ENCODE measurements at places on chromosomes 11 and 22.

- DNase-seq, result no peak
Measured at GRCh38 chr11:111846063-111846462, 25.3 kb downstream of the ALG9 start.

DNA sequence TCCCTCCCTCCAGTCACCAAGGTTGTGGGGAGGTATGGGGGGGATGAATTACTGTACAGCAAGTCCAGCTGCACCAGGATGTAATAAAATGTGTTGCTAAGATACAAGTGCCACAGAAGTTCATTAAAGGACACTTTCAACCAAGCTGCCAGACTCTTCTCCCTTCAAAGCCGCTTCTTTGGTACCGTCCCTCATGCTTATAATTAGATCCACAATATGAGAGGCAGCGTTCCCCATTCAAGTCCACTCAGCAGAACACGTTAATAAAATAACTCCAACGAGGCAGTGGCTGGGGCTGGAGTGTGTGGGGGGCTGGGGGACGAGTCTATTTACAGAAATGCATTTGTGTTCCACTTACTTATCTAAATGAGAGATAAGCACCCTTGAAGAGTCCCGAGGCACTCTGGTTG, 14.7 kb downstream of the PHF21B start:
- no peak for DNase-seq

DNA sequence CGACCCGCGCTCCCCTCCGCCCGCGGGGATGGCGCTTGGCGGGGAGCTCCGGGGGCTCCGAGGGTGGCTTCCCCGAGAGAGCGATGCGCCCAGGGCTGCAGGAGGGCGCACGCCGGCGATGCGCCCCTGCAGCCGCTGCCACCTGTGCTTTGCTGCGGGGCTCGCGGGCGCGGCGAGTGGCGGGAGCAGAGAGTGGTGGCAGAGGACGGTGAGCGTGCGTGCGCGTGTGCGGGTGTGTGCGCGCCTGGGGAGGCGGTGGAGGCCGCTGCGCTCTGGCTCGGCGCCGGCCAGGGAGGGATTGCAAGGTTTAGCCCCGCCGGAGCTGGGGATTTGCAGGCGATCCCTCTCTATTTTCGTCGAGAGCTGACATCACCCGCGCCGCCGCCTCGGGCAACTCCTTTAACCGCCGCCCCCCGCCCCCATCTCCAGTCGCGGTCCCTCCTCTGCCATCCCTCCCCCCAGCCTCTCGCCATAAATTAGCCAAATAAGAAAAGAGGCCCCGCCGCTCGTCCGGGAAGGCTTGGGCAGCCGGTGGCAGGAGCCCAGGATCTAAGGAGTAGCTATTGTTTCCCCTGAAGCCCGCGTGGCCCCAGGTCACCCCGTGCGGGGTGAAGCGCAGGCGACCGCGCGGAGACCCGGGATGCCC, at the start of gene SLC1A2:
Gene SLC1A2, minus strand, starts transcription at position 375 of the 646 bp plus-strand sequence. CDS start 592 bp downstream, outside the sequence.
- DNase-seq, result peak; percentile 45

DNA sequence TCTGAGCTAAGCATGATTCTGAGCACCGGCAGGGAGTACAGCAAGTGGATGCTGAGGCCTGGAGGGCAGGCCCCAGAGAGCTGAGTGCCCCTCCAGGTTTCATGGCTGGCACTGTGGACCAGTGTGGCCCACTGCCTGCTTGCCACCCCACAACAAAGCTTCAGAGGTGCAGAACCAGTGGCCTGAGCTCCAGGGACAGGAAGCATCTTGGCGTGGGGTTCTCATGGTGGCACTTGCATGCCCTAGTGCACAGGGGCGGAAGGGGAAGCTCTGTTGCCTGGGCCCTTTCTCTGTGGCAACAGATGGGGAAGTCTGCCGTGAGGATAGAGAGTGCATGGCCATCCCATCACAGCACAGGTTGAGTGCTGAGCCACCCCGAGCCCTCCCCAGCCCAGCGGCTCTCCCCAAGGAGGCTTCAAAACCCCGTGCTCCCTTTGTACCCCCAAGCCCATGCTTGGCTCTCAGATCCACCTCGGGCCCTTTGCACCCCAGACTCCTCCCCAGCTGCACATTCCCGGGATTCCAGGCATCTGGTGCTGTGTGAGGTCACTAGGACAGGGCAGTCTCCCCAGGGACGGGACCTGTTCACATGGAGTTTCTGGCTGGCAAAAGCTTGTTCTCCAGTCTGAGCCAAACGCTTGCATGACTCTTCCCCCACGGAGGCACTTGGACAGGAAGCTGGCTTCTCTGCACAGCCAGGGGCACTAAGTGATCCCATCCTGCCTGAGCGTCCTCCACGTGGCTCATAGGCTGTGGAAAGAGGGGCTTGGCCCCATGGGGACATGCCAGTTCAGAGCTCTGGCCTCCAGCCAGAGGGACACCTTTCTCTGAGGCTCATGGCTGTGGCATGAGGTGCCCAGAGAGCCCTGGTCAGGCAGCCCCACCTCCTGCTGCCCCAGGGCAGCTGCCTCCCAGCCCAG, 4.2 kb downstream of the SLC25A1 start:
- DNase-seq, result peak; percentile 51

- no peak for DNase-seq
Measured at GRCh38 chr11:1289211-1289935, 20.1 kb downstream of the TOLLIP start.

- no peak for DNase-seq
Measured at GRCh38 chr11:104892723-104893511, 5.3 kb downstream of the CASP12 start.

DNA sequence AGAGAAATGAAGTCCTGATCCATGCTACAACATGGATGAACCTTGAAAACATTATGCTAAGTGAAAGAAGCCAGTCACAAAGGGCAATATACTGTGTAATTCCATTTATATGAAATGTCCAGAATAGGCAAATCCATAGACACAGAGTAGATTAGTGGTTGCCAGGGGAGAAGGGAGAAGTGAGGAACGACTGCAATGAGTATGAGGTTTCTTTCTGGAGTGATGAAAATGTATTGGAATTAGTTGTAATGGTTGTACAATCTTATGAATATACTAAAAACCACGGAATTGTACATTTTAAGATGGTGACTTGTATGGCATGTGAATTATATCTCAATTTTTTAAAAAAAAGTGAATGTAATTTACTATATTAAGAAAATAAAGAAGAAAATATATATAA, 83.1 kb upstream of the GDPD4 start:
- DNase-seq, result no peak

GRCh38 chr11:91164452-91164822, 941.6 kb upstream of the CHORDC1 start:
- no peak for DNase-seq

GRCh38 chr11:118921121-118921928, 4.4 kb downstream of the BCL9L start:
- no peak for DNase-seq

DNA sequence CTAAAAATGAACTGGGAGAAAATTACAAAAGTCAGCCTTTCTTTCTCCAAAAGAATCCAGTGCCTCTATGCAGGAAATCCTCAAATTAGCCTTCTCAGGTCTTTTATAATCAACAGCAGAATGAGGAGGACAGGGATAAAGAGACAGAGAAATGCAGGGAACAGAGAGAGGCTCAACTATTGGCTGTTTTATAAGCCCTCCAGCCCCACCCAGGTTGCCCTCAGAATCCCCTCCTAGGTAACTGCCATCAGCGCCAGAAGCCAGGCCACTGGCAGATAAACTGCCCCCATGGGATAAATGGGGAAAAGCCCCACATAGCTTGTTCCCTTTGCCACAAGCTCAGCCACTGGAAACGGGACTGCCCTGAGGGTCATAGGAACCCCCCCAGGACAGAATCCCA, 10.9 kb upstream of the HMOX1 start:
- no peak for DNase-seq

- no peak for DNase-seq
Measured at GRCh38 chr11:36729825-36730224, 131.8 kb upstream of the RAG2 start.

- no peak for DNase-seq
Measured at GRCh38 chr11:13278609-13279486, 1.3 kb downstream of the BMAL1 start.

DNA sequence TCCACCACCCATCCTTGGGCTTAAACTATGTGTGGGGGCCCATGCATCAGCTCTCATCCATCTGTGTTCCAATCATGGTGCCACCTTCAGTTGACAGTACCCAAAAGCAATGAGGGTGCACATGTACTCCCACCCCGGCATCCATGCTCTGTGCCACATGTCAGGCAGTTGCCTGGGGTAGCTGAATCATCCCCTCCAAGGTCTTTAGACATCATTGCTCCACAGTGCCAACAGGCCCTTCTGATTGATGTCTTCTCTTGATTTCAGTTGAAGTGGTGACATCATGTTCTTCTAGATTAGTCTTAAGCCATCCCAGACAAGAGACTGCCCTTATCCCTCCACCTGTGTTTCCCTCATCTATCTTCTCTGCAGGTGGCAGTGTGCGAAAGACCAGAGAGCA, 42.5 kb downstream of the TMPRSS5 start:
- DNase-seq, result no peak

DNA sequence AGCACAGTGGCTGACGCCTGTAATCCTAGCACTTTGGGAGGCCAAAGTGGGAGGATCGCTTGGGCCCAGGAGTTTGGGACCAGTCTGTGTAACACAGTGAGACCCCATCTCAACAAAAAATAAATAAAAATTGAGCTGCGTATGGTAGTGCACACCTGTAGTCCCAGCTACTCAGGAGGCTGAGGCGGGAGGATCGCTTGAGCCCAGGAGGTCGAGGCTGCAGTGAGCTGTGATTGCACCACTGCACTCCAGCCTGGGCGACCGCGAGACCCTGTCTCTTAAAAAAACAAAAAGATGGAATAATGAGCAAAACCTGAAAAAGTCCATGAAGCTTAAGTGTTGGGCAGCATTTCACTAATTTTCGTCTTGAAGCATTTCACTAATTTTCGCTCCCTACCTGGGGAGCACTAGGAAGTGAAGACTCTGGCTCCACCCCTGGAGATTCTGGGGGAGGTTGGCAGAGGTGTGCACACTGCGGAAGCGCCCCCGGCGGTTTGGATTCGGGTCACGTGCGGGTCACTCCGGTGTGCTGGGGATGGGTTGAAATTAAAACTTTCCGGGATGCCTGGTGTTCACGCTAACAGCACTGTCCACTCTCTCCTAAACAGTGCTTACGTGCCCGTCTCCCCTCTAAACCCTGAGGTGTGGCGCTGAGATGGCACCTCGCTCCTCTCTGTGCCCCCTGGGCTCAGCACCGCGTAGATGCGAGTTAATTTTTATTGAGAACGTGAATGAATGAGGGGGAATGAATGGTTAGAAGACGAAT, 906 bp upstream of the NAA40 start:
- no peak for DNase-seq

DNA sequence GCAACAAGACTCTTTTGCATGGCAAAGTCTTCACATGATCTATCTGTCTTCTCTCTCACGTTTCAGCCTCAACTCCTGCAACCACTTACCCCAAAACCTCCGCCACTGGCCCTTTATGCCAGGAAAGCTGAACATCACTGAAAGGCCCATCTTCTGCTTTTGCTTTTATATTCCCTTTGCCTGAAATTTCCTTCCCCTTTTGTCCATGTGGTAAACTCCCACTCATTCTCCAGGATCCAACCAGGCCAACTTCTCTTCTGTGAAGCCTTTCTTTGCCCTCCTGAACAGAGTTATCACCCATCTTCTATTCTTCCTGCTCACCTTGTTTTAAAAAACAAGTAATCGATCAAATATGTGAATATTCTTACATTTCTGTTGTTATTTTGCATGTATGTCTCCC, 117.8 kb downstream of the WNT11 start:
- no peak for DNase-seq

- no peak for DNase-seq
Measured at GRCh38 chr11:11622340-11622706, 518 bp upstream of the GALNT18 start.

DNA sequence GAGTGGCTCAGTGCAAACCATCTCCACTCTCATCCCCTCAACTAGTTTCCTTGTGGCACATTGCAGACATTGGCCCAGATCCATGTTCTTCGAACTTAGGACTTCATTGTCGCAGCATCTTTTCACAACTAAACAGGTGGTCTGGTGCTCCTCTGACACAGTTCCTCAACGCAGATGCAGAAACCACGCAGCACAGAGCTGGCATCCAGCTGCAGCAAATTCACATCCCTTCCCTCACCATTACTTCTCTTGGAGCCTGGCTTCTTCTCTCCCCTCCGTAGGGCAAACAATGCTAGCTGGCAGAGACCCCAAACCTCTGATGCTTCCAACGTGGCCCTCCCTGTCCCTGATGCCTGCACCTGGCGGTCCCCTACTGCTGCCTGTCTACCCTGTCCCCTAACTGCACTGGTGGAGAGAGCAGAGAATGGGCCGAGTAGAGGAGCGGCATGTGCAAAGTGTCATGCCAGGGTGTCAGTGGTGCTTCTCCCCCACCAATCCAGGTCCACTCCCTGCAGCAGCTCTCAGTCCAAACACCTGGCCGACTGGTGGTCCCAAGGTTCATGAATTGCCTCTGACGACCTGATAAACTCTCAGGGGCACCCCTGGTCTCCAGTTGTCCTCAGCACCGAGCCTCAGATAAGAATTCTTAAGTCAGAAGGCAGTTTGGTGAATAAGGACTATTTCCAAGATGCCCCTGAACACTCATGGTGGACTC, 18.1 kb downstream of the TMPRSS13 start:
- DNase-seq, result no peak

GRCh38 chr11:119100246-119100970, 1.2 kb downstream of the DPAGT1 start:
- DNase-seq, result no peak

DNA sequence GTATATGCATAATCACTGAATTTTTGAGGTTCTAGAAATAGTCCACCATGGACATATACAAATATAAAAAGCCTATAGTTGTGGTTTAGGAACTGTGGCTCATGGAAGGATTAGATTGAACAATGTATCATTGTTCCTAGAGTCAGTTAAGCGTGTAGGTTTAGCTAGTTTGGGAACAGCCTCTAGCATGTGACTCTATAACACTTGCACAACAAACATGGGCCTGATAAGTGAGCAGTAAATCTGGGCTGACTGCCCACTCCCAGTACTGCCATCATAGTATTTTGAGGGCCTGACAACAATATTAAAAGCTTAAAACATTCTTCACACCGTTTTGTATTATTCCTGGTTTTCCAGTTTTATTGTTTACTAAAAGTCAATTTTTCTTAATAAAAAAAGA, 47.0 kb downstream of the YAP1 start:
- DNase-seq, result no peak

GRCh38 chr11:288478-289397, at the start of gene PGGHG:
TSS of gene PGGHG (plus strand) at chr11:289126. CDS start at chr11:289817, 691 bp downstream.
- no peak for DNase-seq

GRCh38 chr11:100578831-100579311, 108.2 kb upstream of the ARHGAP42 start:
- DNase-seq, result no peak

GRCh38 chr11:36014898-36015665, 71.2 kb downstream of the LDLRAD3 start:
- DNase-seq, result peak; percentile 48

- no peak for DNase-seq
Measured at GRCh38 chr22:27239520-27239919, 562.0 kb downstream of the MN1 start.

- DNase-seq, result no peak
Measured at GRCh38 chr11:17343257-17343656, 8.3 kb upstream of the NCR3LG1 start.

GRCh38 chr11:1307163-1307870, 2.1 kb downstream of the TOLLIP start:
- no peak for DNase-seq

Data from NCI-H446 (cell line).